ENCODE measurements at places on chromosomes 12 and 14.

- peak; percentile 66 for DNase-seq
These were observed at the start of gene EEF1AKMT3 for GRCh38 chr12:57772429-57773322. Gene EEF1AKMT3 (plus strand): TSS chr12:57772614. CDS start chr12:57772725, 111 bp downstream.

DNA sequence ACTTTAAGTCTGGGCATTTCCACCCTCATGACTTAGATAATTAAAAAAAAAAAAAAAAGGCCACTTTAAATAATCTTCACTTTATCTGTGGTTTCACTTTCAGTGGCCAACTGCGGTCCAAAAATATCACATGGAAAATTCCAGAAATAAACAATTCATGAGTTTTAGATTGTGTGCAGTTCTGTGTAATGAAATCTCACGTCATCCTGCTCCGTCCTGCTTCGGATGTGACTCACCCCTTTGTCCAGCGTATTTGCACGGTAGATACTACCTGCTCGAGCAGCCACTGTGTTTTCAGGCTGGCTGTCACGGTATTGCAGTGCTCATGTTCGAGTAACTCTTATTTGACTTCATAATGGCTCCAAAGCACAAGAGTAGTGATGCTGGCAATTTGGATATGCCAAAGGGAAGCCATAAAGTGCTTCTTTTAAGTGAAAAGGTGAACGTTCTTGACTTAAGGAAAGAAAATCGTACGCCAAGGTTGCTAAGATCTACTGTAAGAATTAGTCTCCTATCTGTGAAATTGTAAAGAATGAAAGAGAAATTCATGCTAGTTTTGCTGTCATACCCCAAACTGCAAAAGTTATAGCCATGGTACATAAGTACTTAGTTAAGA lies 2.4 kb downstream of the E2F7 start:
- DNase-seq: peak; percentile 85

DNA sequence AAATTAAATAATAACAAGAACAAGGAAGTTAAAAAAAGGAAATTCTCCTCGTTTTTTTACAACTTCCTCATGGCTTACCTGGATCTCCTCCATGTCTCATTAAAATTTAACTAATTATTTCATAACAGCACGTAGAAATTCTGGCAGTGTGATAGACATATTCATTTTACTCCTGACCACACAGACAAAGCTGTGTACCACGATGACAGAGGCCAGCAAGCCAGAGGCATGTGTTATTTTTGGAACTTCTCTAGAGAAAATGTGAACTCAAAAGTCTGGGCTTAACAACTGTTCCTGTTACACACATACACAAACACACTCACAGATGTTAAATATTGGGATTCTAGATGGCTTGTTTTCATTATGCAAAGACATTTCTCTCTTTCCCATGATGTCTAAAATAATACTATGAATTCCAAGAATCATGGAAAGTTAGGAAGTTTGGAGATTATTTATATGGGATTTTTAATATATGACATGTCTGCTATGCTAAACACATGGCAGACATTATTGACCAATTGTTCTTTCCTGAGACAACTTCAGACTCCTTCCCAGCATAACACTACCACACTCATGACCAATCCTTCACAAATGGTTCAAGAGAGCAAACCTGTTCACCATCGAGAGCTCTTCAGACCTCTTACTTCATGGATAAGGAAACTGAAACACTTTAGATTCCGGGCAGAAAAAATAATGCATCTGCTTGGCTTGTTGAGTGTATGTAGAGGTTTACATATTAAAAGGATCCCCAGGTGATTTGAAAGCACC lies 158.7 kb downstream of the DACT1 start:
- DNase-seq: no peak

DNA sequence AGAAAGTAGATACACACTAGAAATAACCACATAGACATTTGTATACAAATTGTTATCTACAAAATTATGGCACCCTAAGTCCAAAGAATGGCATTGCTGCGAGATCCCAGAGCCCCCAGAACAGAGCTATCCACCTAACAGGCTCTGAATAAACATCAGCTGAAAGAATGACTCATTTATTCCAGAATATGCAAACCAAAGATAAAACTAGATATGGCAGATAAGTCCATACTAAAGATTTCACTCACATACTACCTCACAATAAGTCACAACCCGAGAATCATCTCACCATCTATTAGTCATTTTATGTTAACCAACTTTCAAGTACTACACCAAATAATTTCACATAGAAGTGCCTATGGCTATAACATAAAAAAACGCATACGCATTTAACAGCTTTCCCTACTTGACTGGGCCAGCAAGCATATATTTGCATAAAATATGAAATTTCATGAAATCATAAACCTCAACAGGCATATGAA lies 5.6 kb downstream of the CNIH1 start:
- DNase-seq: peak; percentile 30

GRCh38 chr12:1846421-1847405 lies 26.3 kb downstream of the LRTM2 start:
- no peak for DNase-seq

DNA sequence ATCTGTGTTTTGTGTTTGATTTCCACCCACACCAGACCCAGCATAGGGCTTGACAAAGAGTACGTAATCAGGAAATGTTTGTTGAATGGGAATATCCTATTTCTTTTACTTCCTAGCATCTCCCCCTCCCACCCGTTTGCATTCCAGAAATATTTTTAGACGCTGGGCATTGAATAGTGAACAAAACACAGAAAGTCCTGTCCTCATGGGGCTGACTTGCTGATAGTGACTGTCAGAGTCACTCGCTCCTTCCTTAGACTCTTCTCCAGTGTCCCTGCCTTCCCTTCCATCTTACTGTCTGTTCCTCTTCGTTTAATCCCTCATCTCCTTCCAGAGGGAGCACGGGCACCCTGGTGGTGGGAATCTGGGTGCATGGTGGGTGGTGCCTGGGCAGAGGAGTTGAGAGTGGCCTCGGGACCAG lies 53.6 kb downstream of the SLC25A47 start:
- DNase-seq: peak; percentile 53

GRCh38 chr14:26008290-26008689 lies 589.5 kb downstream of the NOVA1 start:
- DNase-seq: no peak

GRCh38 chr12:69417741-69418167 lies 52.4 kb upstream of the FRS2 start:
- DNase-seq: no peak

GRCh38 chr12:51677284-51677968 lies 86.4 kb downstream of the SCN8A start:
- DNase-seq: no peak

GRCh38 chr14:52911904-52912303 lies 38.9 kb downstream of the FERMT2 start:
- DNase-seq: no peak

- no peak for DNase-seq
These were observed 404.2 kb downstream of the DAD1 start for GRCh38 chr14:22184830-22185168.

GRCh38 chr12:92139634-92140150 lies 6.0 kb downstream of the BTG1 start:
- peak; percentile 56 for DNase-seq

- DNase-seq: no peak
These were observed 84.6 kb upstream of the GRIP1 start for GRCh38 chr12:66763467-66763866.

DNA sequence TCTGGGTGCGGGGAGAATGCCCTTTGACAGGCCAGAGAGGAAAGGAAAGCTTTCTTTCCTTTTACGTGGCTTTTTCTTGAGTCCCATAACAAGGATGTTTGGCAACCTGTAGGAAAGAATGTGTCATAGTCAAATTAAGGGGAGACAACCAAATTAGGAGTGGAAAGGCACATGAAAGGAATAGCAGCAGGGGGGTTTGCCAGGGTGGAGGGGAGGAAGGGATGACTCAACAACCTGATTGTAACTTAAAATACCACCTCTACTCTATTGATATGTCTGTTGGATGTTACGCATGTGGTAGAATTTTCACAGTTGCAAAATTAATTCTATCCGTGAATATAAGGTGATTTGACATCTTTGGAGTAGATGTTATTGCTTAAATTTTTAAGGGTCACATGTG lies 28.5 kb upstream of the MYBPC1 start:
- DNase-seq: peak; percentile 29

- DNase-seq: no peak
These were observed 4.1 kb downstream of the BHLHE41 start for GRCh38 chr12:26120561-26121274.

GRCh38 chr14:63147018-63147417 lies 57.2 kb upstream of the RHOJ start:
- no peak for DNase-seq

DNA sequence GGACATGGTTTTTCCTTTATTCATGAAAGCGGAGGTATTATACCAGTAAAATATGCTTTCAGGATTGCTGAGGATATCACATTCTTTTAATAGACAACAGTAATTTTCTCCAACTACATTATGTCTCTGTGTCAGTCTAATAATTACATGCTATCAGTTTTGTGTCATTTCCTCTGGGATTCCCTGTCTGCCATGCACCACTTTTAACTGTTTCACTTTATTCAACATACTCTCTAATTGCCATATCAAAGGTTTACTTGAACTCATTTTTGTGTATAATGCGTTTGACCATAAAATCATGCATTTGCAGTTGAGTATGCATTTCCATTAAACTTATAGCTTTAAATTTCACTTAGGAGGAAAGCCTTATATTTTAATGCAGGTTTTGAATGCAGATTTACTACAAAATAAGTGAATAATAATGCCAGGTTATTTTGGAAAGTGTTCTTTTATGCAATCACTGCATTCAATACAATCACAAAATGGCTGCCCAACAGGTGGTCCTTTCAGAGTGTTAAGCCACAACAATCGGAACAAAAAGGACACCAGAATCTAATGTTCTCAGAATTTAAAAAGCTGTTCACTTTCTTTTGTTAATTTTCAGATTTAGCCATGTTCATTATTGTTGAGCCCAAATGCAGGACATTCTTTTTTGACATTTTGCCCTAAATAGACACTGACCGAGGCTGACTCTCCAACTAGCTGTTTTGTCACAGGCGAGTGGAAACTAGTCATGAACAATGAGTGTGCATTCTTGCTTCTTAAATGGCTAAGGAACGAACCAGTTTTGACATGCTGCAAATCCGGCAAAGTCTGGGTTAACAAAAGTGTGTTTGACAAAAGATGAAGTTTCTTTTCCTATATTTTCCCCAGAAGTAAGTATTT lies 40.9 kb downstream of the MBIP start:
- DNase-seq: no peak

DNA sequence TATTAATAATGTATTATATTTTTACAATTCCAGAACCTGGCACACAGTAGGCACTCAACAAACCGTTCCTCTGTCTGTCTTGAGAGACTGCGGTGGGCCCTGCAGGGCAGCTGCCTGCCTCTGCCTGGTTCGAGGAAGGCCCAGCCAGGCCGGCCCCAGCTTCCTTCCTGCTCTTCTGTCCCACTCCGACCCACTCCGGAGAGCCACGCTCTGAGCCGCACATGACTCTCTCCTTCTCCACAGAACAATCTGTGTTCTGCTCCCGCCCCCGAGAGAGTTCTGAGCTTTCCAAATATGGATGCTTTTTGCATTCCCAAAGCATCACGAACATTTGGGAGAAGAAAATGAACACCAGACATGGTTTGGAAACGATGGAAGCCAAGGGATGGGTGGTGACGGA lies 57.3 kb downstream of the TTC7B start:
- no peak for DNase-seq

GRCh38 chr12:110431957-110432587 lies 18.1 kb downstream of the ARPC3 start:
- DNase-seq: no peak

- DNase-seq: no peak
These were observed 92.2 kb downstream of the GALNT9 start for GRCh38 chr12:132236930-132237771.

GRCh38 chr12:16020031-16020430 lies 108.9 kb downstream of the DERA start:
- no peak for DNase-seq

GRCh38 chr12:76032043-76032981 lies 736 bp upstream of the PHLDA1 start:
- peak; percentile 64 for DNase-seq

DNA sequence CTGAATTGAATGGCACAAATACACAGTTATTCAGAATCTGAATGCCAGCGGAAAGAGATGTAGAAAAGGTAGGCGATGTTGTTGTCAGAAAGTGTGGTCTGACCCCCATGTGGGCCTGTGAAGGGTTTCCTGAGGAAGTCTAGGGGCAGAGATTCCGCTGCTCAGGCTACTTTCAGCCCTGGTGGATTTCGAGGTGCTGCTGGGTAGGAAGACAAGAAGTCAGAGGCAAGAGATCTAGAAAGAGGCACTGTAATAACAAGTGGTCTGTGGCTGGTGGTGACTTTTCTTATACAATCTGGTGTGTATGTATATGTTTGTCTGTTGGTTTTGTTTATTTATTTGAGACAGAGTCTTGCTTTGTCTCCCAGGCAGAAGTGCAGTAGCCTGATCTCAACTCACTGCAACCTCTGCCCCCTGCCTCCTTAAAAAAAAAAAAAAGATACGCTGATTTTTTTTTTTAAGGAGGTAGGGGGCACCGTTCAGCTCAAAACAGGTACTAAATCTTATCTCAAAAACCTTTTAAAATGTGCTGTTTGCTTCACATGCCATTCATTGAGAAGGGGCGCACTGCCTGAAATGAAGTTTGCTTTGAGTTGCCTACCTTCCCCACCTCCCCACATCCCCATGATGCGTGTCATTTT lies 27.1 kb upstream of the MANSC4 start:
- no peak for DNase-seq

GRCh38 chr12:105723494-105723893 lies 393.0 kb downstream of the C12orf75 start:
- no peak for DNase-seq

DNA sequence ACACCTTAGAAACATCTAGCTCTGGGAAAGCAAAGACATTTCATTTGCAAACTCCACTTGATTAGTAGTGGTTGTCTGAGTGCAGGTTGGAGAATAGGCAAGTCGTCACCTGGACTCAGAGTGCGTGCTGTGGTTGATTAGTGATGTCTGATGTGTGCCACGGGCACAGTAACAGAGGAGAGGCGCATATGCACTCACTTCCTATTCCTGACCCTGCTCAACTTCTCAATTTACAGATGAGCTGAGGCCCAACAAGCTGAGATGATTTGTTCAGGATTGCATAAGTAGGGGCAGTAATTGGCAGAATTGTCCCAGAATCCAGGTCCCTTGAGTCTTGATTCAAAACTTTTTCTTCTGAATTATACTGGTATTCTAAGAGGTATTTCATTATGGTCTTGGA lies 44.9 kb downstream of the ADCK1 start:
- DNase-seq: no peak

DNA sequence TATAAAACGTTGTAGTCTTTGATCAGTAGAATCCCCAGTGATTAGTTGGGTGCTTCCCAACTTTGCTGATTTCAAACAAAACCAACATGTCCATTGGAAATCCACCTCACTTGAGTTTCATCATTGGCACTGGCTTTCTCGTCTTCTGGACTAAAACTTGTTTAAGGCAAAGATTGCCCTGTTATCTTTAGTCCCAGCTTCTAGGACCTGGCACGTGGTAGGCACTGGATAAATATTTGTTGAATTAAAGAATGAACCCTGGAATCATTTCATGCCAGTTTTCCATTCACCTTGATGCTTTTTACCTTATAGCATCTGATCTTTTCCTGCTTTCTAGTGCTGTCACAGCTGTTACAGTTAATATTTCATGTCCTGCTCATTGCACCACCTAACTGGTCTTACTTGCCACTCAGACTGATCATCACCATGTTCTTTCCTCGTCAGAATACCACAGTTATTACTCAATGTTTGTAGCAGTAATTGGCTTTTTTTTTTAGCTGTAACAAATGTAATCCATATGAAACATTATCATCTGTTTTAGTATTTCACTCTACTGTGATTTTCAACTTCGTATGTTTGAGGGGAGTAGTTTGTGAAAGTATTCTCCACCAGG lies 7.3 kb upstream of the C12orf50 start:
- DNase-seq: peak; percentile 55

- DNase-seq: no peak
These were observed 628 bp upstream of the CAPRIN2 start for GRCh38 chr12:30755395-30755762.

Measured in MCF 10A (cell line).